ENCODE measurements at places on chromosomes 13 and 19.

GRCh38 chr19:43534305-43534815, 1.4 kb downstream of the ZNF575 start:
- DNase-seq = no peak

DNA sequence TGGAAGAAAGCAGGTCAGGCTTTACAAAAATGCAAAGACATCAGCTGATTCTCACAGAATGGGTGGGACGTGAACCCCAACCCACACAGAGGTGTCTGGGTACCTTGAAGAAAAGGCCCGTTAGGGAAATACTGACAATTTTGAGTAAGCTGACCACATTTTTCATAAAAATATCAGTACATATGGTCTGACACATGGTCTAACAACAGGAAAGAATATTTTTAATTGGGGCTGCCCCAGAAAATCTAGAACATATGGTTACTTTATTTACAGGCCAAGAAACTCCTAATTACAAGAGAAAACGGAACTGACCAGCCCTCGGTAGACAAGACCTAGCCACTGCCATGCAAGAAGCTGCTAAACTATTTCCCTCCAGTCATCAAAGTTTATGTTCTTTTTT, 48.7 kb upstream of the ITM2B start:
- no peak for DNase-seq

- DNase-seq = peak; percentile 24
Measured at GRCh38 chr13:57627663-57628062, 3.9 kb upstream of the PCDH17 start.

- DNase-seq = peak; percentile 30
Measured at GRCh38 chr13:80050252-80050651, 290.7 kb downstream of the SPRY2 start.

GRCh38 chr13:59012731-59013130, 1151.0 kb downstream of the DIAPH3 start:
- DNase-seq = no peak

DNA sequence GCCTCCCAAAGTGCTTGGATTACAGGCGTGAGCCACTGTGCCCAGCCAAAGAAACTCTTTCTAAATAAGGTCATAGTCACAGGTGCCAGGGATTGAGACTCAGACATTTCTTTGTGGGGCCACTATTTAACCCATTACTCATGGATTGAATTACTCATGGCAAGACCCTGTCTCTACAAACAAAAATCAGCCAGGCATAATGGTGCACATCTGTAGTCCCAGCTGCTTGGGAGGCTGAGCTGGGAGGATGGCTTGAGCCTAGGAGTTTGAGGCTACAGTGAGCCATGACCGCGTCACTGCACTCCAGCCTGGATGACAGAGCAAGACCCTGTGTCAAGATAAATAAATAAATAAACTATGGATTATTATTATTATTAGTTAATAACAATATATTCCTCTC, 3.6 kb upstream of the KLF2 start:
- DNase-seq = no peak

- DNase-seq = no peak
Measured at GRCh38 chr19:16814526-16815100, 14.6 kb upstream of the SIN3B start.

- no peak for DNase-seq
Measured at GRCh38 chr13:40056898-40057619, 401.6 kb downstream of the COG6 start.

DNA sequence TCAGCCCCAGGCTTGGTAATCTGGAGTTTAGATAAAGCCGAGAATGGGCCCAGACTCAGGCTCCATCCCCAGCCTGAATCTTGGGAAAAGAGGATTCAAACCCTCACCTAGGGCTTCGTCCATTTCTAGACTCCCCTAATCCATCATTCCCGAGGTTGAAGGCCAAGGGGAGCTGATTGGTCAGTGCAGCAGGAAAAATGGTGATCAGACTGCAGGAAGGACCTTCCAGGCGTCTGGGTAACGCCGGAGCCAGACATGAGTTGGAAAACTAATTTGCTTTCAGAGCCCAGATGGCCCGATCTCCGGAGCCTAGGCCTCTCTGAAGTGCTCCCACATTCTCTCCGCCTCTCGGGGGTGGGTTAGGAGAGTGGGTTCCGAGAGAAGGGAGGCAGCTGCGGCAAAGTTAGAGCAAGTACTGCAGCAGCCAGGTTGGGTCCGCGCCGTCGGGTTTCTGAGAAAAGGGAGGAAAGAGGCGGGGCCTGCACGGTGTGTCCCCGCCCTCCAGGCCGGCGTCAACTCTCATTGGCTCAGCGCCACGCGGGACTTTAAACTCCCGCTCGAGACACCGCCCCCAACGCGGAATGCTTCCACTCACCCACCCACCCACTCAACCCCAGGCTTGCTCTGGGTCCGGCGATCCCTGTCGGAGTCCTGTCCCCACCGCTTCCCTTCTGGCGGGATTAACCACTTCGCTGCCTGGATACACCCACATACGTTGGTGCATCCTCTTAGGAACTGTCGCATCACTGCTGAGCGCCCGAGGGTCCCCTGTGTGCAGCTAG, 788 bp upstream of the RTBDN start:
- no peak for DNase-seq

DNA sequence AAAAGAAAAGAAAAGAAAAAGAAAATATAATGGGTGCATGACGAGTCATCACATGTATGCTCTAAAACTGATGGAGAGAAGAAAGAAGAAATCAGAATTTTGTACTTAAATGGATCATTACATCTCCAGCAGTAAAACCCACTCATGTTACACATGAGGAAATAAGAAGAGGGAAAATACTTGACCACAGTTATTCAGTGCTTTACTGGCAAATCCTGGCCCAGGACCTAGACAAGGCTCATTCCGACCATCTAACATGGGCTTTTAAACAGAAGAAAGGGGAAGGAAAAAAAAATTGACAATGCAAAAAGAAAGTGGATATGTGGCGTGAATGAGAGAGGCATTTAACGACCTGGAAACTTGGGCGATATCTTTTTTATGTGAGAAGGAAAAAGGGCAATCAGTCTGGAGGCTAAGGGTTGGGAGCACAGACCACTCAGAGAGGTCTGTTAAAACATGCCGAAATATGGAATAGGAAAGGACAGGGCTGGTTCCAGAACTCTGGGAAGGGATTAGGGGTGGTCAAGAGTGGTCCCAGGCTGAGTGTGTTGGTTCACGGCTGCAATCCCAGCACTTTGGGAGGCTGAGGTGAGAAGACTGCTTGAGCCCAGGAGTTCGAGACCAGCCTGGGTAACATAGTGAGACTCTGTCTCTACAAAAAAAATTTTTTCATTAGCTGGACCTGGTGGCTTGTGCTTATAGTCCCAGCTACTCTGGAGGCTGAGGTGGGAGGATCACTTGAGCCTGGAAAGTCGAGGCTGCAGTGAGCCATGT, 1.6 kb downstream of the SIGLECL1 start:
- DNase-seq = no peak

DNA sequence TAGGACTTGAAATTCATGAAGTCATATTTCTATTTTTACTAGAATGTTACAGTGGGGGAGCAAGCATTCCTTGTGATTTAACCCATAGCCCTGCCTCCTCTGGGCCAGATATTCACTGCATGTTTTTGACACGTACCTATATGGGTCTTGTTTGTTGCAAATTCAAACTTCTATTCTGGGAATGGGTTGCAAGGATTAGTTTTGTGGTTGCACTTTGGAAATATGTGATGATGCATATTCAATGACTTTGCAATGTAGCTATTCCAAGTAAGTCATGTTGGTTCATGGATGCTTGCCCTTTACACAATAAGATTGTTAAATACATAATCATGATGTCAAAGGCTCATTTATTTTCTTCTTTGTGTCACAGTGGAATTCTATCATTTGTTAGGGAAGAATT, 440.8 kb downstream of the TDRD3 start:
- no peak for DNase-seq

GRCh38 chr19:50818859-50819472, 4.6 kb downstream of the KLK1 start:
- DNase-seq = no peak

DNA sequence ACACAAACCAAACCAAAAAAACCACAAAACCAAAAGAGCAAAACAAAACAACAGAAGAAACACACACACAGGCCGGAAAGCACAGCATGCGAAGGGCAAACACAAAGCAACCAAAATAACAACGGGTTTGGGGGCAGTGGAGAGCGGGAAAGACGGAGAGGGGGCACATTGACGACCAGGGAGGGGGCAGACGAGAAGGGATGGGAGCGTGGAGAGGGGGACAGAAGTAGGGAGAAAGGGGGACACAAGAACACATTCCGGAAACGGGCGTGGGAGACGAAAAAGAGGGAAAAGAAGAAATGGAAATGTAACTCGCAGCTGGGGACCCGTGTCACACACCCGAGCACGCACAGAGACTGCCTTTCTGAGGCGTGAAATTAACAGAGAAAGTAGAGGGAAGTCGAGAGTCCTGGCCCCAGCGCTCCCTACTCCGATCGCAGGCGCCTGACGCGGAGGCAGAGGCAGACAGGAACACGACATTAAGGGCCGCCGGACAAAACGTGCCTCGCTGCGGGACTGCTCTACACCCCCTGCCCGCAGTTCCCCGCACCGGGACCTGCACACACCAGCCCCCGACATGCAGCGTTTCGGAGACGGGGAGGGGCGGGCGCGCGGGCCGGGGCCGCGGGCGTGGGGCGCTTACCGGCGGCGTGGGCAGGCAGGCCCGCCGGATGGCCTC, 652 bp downstream of the POU4F1 start:
- DNase-seq = no peak

DNA sequence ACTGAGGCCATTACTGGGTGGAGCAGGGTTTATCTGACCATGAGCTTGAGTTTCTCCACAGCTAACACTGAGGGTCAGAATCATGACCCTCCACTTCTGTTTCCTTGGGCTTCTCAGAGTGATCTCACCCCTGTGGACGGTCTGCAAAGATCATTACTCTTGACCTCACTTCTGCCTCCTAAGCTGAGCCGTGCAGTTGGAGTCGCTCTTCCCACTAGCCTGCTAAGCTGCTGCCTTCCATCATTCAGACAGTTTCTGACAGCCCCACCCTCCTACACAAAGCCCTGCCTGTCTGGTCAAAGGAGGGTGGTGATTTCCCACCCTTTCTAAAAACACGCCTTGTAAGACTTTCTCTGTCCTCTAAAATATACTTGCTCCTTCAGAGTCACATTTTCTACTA, 9.3 kb upstream of the FRY start:
- no peak for DNase-seq

GRCh38 chr19:30078381-30078910, 136.4 kb downstream of the URI1 start:
- DNase-seq = no peak

- DNase-seq = peak; percentile 76
Measured at GRCh38 chr19:5665781-5666513, 14.4 kb downstream of the MICOS13 start.
